Brain microvascular endothelial cell (primary cell): ENCODE measurements at places on chromosomes 3 and 15.

- DNase-seq = no peak
Measured at GRCh38 chr3:2839876-2840275, 270.3 kb downstream of the IL5RA start.

GRCh38 chr15:65558336-65558735 lies 28.1 kb downstream of the HACD3 start:
- DNase-seq = no peak

DNA sequence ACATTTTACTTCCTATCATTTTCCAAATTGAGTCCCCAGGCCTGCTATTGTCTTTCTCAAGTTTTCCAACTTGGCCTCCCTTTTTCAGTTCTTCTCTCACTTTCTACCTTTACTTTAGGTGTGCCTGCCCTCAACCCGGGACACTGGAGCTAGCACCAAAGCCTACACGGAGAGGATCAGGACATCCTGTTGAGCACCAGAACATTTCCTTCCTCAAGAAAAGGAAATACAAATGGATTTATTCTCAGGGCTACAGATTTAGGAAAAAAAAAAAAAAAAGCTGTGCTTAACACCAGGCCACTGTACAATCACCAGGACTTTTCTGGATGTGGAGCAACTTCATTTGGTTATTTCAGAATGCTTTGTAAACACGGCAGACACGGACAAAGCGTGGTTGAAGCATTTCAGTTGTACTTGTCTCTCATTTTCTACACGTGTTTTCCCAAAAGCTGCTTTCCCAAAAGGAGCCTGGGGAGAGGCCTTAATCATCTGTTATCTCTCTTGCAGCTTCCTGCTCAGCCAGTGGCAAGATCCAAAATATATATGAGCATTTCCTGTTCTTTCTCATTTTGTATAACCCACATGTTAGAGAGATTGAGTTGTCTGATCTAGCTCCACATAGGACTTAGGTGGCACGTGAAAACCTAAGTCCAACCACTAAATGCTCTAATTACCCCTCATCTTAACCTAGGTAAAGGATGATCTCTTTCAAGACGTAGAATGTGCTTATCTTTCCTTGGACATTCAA lies 15.5 kb upstream of the ATP1B3 start:
- peak; percentile 20 for DNase-seq

DNA sequence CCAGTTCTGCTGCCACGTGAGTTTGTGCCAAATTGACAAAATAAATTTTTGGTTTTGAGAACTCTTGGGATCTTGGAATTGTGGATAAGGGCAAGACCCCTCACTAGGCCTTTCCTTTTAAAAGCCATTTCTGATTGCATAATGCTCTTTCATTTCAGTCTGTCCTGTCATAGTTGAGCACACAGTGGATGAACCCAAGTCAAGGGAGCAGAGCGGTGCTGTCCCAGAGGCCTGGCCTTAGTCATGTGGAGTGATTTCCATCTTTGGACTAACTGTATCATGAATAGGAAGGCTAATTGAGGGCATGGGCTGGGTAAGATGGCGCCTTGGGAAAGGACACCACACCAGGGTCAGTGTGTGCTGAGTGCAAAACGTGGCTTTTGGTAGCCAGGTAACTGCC lies 304.0 kb downstream of the UACA start:
- DNase-seq = no peak

DNA sequence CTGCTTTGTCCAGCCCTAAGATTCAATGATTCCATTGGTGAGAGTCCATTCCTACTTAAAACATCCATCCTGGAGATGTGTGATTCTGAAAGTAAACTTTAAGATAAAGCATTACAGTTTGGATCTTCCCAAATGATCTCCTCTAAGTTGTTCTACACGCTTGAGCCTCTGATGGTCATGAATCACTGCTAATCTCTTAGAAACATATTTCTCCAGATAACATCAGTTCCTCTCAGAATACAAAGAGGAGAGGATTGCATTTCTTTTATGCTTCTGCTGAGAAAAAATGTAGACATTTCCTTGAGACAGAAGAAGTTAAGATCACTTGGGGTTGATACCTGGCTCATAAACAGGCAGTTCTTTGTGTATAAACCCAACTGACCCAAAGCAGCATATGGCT lies 281.2 kb upstream of the DPH6 start:
- DNase-seq = peak; percentile 28

DNA sequence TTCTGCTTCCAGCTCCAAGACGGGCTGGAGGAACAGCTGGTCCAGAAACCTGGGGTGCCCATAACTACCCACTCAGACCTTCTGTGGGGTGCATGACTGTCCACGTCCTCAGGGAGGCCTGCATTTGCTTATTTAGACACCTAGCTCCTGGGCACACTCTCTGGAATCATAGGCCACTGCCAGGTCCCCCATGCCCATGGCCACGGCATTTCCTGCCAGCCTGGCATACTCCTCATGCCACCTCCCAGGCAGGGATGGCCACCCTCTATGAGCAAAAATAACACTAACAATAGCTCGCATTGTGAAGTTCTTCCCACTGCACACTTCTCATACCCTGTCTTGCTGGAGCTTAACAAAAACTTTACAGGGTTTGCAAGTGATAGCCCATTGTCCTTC lies 166.9 kb upstream of the TPM1 start:
- DNase-seq = no peak

- no peak for DNase-seq
Measured at GRCh38 chr3:110743984-110744383, 327.6 kb upstream of the NECTIN3 start.

DNA sequence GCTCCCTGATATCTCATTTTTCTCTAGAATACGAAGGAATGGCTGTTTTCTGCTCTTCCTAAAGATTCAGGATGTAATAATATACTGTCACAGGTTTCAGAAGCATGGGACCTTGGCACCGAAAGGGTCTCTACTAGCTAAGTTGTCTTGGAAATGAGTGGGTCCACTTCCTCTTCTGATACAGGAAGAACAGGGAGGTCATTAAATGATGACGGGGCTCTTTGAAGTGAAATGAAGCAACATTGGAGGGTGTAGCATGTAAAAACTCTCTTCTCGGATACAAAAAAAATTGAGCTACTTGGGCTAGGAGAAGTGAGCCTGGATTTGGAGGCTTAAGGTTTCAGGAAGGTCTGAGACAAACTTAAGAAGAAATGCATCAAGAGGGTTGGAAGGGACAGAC lies 349.8 kb upstream of the TPRG1 start:
- DNase-seq = no peak

- no peak for DNase-seq
Measured at GRCh38 chr3:56135941-56136340, 332.3 kb downstream of the ERC2 start.

DNA sequence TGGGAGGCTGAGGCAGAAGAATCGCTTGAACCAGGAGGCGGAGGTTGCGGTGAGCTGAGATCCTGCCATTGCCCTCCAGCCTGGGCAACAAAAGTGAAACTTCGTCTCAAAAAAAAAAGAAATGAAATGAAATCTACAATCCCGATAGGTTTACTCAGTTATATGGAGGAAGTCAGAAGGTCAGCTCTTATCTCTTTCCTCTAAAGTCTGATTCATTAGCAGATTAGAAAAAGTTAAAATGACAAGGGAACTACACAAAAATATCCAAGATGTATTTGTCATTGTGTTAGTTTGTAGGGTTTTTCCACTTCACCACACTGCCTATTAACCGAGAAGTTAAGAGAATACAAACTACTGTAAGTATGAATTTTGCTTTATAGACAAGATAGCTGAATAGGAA lies 420.6 kb downstream of the SHQ1 start:
- no peak for DNase-seq

- DNase-seq = no peak
Measured at GRCh38 chr15:51735228-51736010, 2.0 kb downstream of the LYSMD2 start.

GRCh38 chr15:74453925-74454763 lies 6.8 kb downstream of the UBL7 start:
- peak; percentile 27 for DNase-seq

DNA sequence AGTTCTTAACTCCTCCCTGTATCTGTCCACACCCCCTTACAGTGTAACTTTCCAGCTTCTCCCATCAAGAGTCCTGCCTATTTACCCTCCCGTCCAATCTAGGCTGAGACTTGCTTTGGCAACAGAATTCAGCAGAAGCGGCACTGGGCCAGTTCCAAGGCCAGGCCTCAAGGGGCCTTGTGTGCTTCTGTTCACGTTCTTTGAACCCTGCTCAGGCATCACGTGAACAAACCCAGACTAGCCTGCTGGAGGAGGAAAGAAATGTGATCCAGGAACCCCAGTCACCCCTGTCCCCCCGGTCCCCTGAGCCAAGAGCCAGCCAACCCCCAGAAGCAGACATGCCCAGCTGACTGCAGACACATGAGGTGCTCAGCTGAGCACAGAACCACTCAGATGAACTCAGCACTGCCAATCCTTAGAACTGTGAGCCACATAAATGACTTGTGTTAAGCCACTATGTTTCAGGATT lies 76.1 kb upstream of the DCLK3 start:
- no peak for DNase-seq

GRCh38 chr3:61688307-61688984 lies 127.1 kb downstream of the PTPRG start:
- no peak for DNase-seq

- peak; percentile 32 for DNase-seq
Measured at GRCh38 chr15:41982133-41982930, 10.0 kb upstream of the EHD4 start.

DNA sequence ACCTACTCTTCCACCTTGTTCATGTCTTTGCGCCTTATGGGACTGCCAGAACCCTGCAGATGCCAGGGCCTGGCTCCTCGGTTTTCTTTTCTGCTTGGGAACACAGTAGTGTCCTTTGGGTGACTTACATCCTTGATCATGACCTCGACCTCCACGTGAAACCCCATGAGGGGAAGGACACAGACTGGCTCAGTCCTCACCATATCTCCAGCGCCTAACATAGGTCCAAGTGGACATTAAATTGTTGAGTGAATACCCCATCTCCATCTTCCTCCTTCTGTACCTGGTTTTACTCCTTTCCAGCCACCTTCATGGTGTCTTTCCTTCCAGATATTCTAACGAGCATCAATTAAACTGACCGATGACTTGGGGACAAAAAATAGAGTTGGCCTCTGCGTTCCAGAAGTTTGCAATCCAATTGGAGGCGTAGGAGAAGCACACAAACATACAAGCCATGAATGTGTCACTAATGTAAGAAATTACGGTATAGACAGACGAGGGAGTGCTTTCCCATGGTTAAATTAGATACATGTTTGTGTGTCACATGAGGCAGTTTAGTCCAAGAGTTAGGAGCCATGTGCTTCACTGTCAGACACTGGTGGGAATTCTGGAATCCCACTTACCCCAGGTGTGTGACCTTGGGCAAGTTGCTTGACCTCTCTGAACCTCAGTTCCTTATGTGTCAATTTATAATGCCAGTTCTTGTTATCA lies 907 bp upstream of the HERC1 start:
- DNase-seq = no peak

DNA sequence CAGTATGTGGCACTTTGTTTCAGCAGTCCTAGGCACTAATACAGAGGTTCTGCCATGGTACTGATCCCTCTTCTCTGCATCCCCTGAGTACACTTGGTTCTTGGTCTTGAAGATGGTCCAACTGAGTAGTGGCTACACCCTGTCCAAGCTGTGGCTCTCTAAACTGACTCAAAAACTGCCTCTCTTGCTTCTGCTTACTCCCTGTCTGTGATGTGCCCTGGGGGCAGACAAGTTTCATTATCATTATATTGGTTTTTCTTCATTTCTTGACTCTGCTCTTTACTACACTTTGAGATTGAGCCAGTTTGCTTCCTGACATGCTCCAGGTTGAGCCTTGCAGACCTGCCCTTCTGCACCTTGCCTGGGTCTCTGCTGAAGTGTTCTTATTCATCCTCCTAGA lies 18.9 kb upstream of the ST3GAL6 start:
- DNase-seq = no peak

- no peak for DNase-seq
Measured at GRCh38 chr3:32243519-32243918, 5.0 kb downstream of the CMTM8 start.

- DNase-seq = peak; percentile 12
Measured at GRCh38 chr3:174342941-174343501, 516.1 kb upstream of the NAALADL2 start.

DNA sequence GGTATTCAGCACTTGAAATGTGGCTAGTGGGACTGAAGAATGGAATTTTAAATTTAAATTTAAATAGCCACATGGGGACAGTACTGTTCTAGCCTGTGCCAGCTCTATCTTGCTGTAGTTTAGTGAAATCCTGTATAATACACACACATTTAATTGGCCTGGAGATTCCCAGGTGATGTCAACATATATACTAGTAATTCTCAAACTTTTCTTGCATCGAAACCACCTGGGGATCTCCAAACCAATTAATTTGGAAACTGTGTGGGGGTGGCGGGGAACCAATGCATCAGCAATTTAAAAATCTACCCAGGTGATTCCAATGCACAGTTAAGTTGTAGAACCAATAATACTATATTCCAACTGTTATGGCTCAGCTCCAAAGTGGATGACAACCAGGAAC lies 228.9 kb upstream of the MRPL3 start:
- DNase-seq = no peak

DNA sequence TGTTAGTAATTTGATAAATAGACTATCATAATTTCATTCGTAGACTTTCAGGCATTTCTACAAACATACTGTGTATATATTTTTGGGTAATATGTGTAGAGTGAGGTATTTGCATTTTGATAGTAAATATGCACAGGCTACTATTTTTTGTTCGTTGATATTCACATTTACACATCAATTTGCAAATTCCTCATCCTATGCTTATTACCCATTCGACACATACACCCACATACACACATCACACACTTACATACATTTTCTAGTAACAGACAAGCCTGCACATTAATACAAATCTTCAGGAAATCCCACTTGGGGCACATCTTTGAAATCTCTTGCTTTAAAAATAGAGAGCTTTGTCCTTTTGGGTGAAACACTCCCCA lies 127.9 kb upstream of the FEZF2 start:
- DNase-seq = no peak

GRCh38 chr3:128153156-128154041 lies at the start of gene EEFSEC:
TSS of gene EEFSEC (plus strand) at chr3:128153481. CDS start at chr3:128153508, 27 bp downstream.
- peak; percentile 54 for DNase-seq

DNA sequence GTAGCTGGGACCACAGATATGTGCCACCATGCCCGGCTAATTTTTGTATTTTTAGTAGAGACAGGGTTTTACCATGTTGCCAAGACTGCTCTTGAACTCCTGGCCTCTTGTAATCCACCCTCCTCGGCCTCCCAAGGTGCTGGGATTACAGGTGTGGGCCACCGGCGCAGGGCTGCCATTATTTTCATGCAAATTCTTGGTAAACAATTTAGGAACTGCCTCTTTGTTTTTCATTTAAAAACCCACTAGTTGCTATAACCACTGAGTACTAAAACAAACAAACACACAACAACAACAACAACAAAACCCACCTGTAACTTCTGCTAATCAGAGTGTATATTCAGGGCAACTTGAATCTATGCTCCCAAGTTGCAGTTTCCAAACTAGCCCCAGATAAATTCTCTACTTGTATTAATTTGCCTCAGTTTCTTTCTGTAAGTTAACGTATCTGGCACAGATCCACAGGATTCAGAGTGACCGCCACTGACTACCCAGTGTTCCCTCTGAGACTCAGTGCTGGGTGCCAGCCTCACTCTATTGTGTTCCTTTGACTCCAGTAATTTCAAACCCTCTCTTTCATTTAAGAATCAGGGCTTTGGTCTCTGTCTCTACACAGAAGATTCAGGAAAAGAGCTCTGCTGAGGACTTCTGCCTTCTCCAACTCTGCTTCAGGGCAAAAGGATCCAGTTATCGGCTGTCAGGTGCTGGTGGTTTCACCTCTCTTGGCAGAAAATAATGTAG lies 18.6 kb upstream of the ZNF710 start:
- no peak for DNase-seq
